ENCODE measurements at places on chromosomes 16 and 17.
A peak's percentile ranks its signal among the peaks of the same experiment; 100 is the strongest.

- no peak for DNase-seq
Observed at GRCh38 chr16:57607676-57608461, 20.6 kb upstream of the ADGRG1 start.

GRCh38 chr17:31279401-31279800 lies 17.6 kb downstream of the OMG start:
- DNase-seq: no peak

DNA sequence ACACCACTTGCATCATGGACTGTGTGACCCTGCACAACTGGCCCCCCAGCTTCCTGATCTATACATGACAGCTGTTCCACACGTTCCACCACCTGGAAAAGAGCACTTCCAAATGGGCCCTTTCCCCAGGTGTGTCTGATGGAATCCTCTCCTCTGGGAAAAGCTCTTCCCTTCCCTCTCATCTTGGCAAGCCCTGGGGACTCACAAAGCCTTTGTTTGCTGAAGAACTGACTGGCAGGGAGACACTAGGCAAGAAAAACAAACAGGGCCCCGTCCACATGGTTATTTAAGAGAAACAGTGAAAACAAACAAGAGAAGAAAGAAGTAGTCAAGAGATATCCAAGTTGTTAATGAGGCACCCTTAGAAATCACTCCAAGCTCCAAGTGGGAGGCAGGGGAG lies 52.6 kb downstream of the C16orf95 start:
- DNase-seq: no peak

DNA sequence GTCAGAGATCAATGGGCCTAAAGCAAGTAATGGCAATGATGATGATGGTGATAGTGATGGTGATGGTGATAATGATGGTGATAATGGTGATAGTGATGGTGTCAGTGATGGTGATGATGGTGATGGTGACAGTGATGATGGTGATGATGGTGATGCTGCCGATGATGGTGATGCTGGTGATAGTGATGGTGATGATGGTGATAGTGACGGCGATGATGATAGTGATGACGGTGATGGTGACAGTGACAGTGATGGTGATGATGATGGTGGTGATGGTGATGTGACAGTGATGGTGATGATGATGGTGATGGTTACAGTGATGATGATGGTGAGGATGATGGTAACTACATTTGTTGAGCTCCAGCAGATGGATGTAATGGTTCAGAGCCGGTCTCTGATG lies 30.8 kb upstream of the OR4D1 start:
- no peak for DNase-seq

DNA sequence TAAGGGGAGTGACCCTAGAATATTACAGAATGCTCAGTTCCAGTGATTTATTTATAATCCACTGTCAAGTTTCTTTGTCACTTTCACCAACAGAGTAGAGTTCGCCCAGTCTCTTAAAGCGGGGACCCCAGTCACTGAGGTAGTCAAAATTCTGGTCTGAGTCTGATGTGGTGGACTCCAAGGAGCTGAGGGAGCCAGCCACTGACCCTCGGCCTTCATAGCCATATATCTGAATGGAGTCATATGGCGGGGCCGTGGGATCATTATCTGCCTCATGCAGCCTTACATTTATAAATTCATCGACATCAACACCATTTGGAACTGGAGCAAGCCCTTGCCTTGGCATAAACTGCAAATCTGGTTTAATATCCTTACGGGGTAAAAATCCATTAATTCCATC lies 382.7 kb downstream of the CDH8 start:
- no peak for DNase-seq

DNA sequence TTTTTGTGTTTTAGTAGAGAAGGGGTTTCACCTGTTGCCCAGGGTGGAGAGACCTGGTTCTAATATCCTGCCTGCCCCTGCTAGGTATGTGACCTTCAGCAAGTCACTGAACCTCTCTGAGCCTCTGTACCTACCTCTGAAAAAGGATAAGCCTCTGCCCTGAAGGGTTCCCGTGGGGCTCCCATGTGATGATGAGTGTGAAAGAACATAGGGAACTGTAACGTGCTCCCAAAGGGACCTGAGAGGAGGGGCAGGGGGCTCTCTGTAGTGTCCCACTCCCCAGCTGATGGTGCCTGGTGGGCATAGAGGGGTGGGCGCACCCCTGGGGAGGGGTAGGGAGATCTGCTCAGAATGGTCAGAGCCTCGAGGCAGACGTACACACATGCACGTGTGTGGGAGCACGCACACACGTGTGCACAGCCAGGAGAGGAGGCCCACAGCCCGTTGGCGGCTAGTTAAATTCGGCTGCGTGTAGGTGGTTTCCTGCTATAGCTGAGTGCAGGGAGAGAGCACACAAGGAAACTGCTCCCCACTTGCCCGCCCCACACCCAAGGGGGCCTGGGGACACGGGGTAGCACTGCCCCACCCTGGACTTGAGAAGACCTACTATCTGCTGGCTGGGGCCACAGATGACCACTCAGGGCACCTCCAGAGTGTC lies 6.7 kb downstream of the KCNH4 start:
- DNase-seq: no peak

GRCh38 chr17:74259667-74260524 lies 14.1 kb upstream of the DNAI2 start:
- DNase-seq: peak; percentile 46

DNA sequence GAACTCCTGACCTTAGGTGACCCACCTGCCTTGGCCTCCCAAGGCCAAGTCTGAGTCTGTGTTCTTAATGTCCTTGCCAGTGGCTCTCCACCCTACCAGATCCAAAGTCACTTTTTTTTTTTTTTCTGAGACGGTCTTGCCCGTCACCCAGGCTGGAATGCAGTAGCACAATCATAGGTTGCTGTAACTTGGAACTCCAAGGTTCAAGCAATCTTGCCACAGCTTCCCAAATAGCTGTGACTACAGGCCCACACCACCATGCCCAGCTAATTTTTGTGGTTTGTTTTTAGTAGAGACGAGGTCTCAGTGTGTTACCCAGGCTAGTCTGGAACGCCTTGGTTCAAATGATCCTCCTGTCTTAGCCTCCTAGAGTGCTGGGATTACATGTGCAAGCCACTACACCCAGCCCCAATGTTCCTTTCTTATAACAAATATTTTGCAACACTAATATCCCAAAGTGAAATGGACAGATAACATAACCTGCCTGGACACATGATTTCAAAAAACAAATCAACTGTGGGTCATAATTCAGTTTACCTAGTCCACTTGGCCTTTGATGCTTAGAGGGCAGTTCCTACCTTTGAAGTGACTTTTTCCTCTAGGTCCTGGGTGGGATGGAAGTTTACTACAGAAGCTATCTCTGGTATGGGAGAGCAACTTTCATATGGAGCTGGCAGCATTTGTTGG lies 4.0 kb upstream of the RAPGEFL1 start:
- DNase-seq: no peak

- no peak for DNase-seq
Observed at GRCh38 chr16:17544785-17545184, 74.0 kb upstream of the XYLT1 start.

GRCh38 chr16:86665319-86665675 lies 86.9 kb downstream of the FOXL1 start:
- no peak for DNase-seq

DNA sequence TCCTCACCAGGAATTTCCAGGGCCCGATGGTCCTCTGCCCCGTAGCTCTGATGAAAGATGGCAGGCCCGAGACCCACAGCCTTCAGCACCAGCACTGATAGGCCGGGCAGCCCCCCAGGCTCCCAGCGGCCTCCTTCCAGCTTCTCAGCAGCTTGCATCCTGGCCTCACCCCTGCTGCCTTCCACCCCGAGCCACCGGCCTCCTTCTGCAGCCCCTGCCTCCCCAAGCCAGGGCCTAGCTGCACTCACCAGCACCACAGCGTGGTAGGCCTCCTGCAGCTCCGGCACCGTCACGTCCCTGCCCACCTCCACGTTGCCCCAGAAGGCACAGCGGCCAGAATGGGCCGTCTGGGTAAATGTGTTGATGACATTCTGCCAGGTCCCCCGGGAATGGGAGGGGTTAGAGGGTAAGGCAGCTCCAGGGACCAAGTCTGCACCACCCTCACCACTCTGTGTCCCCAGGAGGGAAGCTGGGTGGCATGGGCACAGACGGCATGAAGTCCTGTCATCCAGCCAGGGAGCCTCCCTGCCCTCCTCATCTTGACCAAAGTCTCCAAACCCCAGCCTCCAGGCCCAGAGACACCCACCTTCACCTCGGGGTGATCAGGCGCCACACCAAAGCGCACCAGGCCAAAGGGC lies 6.5 kb downstream of the FDXR start:
- DNase-seq: no peak

GRCh38 chr17:66308856-66309255 lies 6.4 kb downstream of the PRKCA start:
- no peak for DNase-seq

GRCh38 chr16:65875381-65876055 lies 491.0 kb upstream of the CDH5 start:
- peak; percentile 25 for DNase-seq

GRCh38 chr16:89349947-89350633 lies 132.6 kb downstream of the ZNF778 start:
- no peak for DNase-seq

GRCh38 chr17:68605914-68606313 lies 4.7 kb upstream of the FAM20A start:
- DNase-seq: no peak

DNA sequence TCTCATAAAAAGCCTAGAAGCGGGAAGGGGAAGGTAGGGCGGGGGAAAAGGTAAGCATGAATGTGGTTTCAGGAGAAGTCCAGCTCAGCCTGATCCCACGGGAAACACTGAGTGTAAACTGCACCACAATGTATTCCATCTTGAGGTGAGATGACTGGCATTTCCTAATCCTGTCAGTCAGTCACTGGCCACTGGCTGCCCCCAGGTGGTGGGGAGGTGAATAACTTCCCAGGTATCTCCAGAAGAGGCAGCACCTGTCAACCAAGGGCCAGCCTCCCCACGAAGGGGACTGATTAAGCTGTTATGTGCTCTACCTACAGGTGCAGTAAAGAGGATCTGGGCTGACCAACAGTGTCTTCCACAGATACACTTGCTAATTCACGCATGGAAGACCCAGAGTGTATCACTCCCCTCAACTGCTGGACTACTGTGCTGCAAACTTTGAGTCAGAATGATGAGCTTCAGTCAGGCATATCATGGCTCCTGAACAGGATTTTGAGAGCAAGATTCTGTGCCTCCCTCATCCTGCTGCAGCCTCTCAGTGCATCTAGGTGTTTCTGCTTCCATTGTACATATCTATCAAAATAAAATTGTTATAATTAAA lies 108.5 kb upstream of the CCL2 start:
- peak; percentile 18 for DNase-seq

DNA sequence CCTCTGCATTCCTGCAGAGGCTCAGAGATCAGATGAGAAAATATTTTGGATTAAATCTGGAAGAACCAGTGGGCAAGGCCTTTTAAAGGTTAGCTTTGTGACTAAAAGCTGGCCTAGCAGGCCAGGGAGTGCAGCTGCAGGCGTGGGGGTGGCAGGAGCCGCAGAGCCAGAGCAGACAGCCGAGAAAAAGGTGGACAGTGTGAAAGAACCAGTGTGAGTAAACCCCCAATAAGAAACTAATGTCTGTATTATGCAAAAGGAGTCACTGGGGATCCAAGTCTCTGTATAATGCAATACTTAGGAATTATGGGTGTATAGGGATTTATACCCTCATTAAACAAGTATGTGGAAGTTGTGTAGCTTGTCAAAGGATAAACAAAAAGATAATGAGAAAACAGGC lies 21.4 kb upstream of the SPACA3 start:
- no peak for DNase-seq

- no peak for DNase-seq
Observed at GRCh38 chr16:16093628-16094332, 129.5 kb downstream of the ABCC6 start.

GRCh38 chr17:75241996-75242460 lies 19.4 kb downstream of the GGA3 start:
- DNase-seq: no peak

DNA sequence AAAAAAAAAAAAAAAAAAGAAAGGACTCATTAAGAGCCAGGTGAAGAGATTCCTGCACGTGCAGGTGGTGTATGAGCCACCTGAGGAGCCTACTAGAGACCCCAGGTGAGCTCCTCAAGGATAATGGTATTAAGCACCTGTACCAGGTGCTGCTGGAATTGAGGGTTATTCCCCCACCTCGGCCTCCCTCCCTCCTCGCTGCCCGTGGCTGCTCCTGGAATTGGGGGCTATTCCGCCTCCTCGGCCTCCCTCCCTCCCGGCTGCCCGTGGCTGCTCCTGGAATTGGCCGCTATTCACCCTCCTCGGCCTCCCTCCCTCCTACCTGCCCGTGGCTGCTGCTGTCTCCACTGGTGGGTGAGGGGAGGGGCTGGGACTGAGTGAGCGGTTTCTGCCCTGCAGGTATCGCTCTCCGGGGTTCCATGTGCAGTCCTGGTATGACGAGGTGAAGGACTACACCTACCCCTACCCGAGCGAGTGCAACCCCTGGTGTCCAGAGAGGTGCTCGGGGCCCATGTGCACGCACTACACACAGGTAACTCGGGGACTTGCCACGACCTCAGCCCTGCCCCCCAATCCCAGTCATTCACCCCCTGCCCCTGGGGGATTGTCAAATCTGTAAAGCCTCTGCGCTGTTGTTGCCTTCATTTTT lies 29.3 kb downstream of the CRISPLD2 start:
- DNase-seq: no peak

DNA sequence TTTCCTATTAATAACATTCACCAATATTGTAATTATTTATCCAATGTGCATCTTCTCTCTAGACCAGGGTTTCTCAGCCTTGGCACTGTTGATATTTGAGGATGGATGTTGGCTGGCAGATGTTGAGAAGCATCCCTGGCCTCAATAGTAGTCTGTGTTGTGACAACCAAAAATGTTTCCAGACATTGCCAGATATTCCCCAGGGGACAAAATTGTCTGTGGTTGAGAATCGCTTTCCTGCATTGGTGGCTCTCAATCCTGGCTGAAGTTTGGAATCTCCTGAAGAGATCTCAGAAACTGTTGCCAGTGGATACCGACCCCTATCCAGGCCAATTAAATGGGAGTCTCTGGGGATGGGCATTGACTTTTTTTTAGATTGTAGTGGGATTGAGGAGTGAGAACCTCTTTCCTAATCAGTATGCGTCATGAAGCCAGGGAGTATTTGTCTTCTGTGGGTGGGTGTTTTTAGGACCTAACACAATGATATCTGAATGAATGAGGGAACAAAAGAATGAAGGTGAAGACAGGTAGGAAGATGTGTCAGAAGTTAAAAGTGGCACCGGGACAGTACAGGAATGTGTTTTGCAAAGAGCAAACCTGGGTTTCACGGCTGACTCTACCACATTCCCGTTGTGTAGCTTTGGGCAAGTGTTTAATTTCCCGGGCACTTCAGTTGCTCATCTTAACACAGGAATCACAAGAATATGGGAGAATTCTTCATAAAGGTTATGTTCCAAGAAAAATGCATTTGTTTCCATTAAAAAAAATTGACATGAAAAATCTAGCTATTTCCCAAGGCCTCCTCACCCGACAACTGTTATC lies 24.3 kb downstream of the HSD17B2 start:
- DNase-seq: peak; percentile 12

- DNase-seq: no peak
Observed at GRCh38 chr16:27892879-27893278, 170.6 kb downstream of the GSG1L start.

DNA sequence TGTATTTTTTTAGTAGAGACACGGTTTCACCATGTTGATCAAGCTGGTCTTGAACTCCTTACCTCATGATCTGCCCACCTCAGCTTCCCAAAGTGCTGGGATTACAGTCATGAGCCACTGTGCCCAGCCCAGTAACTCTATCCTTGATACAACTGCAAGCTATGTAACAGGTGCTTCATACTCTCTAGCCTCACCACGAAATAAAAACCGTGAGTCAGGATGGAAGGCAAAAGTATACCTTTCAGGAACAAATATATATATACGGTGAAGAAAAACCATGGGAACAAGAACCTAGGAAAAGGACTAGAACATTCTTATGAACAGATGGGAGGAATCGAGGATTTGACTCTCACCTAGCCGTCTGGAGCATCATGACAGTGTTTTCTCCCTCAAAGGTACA lies 9.6 kb upstream of the FBF1 start:
- no peak for DNase-seq

All from A673 (cell line).